SIG-M5 (cell line): ENCODE measurements at places on chromosomes 5 and 9.

GRCh38 chr9:133679466-133680061 is 43.4 kb downstream of the DBH start:
- no peak for DNase-seq

DNA sequence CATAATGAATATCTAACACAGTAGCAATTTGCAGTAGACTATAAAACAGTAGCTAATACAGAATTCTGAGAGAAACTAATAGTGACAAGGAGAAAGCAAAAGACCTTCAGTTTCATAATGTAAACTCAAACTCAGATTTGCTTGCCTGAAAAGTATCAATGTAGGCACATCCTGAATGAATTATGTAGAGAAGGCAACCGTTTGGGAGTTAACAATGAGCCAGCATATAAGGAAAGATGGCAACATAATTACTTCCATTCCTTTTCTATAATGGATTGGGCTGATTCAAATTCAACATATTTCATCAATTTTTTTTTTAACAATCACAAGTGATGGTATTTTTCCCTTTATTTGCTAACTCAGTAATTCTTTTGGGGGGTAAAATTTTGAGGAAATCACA is 261.6 kb downstream of the SEMA5A start:
- DNase-seq: no peak

DNA sequence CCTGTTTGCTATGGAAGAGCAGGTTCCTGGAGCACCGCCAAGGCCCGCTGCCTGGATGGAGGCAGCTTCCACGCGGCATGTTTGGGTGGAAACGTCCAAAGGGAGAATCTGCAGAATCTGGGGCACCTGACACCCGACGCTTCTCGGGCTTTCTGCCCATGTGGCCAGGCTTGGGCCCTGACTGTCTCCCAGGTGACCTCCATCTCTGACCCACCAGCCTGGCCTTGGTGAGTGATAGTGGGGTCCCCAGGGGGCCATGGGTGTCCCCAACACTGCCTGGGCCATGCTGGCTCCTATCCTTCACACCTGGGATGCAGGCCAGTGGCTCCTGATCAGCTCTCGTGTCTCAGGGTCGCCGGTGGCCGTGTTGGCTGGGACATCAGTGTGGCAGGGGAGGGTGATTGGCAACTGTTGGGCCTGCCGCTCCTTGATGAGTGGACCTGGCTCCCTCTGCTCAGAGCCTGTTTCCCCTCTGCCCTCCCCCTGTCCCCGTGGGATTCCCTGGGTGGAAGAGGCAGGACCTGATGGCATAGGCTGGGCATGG is 34.0 kb downstream of the GLT6D1 start:
- no peak for DNase-seq

DNA sequence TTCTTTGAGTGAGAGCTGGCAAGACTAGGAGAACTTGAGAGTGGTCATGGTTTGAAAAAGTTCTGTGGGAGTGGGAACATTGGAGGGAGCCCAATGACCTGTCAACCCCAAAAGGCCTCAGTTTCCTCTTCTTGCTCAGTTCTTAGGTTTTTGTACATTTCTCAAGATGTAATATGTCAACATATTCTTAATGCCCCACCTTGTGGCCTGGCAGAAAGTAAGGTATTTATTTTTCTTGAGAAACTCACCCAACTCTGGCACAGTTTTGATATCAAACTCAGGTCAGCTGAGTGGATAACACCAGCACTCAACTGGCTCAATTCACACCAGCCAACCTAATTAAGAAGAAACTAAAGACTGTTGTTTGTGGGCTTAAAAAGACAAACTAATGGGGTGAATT is 123.0 kb upstream of the SLC27A6 start:
- no peak for DNase-seq

GRCh38 chr5:95876782-95877181 is 54.3 kb upstream of the GLRX start:
- DNase-seq: no peak

DNA sequence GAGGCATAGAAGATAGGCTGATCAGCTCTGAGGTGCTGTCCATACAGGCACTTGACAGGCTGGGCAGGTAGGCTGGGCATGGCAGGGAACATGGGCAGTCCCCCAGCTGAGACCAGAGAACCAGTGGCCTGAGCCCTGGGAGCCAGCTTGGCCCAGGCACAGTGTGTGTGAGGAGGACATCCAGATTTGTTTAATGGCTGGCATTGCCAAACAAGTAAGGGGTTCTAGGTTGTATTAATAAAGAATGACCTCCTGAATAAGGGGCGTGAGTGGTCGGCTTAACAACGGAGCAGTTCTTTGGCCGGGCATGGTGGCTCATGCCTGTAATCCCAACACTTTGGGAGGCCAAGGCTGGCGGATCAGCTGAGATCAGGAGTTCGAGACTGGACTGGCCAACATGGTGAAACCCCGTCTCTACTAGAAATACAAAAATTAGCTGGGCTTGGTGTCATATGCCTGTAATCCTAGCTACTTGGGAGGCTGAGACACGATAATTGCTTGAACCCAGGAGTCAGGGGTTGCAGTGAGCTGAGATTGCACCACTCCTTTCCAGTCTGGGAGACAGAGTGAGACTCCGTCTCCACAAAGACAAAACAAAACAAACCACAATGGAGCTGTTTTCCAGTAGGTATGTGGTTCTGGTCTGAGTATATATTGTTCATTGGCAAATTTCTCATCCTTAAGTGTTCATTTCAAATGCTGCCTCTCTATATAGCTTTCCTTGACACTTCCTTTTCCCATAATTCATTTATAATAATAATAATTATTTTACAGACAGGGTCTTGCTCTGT is 56.2 kb downstream of the ANGPTL2 start:
- no peak for DNase-seq

- no peak for DNase-seq
Measured at GRCh38 chr5:132771503-132771998, 5.5 kb downstream of the SEPTIN8 start.

DNA sequence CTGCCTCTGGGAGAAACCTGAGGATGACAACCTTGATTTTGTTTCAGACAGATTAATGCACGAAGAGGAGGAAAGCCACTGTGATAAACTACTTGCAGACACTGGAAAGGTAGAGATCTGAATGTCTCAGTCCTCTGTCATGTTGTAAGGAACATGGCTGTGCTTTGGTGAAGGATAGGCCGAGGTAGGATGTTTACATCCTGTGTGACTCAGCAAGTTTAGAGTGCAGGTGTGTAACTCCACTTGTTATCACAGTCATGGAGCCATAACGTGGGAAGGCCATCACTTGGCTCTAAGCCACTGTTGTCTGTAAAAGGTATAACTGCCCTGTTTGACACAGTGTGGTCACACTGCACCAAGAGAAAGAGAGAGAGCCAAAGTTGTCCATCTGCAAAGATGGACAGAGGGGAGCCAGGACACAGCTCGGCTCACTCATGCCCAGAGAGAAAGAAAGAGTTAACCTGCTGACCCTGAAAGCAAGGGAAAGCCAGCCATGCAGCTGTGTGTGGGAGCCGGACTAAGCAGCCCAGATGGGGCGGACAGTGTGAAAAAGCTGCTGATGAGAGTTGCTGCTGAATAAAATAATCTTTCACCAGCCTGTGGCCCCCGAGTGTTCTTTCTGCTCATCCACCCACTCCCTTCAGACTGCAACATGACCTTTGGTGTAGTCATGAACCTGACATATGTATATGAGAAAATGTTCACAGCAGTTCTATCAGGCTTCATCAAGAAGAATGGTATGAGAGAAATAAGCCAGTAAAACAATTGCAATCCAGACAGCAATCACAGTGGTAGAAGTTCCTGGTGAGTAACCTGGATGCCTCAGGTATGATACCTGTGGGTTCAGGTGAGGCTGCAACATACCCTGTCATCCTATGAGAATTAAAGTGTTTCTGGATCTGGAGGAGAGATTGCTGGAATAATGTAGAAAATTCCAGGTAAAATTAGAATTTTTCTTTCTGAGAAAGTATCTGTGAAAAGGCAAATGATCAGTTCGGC is 115.9 kb downstream of the TARS1 start:
- DNase-seq: no peak

DNA sequence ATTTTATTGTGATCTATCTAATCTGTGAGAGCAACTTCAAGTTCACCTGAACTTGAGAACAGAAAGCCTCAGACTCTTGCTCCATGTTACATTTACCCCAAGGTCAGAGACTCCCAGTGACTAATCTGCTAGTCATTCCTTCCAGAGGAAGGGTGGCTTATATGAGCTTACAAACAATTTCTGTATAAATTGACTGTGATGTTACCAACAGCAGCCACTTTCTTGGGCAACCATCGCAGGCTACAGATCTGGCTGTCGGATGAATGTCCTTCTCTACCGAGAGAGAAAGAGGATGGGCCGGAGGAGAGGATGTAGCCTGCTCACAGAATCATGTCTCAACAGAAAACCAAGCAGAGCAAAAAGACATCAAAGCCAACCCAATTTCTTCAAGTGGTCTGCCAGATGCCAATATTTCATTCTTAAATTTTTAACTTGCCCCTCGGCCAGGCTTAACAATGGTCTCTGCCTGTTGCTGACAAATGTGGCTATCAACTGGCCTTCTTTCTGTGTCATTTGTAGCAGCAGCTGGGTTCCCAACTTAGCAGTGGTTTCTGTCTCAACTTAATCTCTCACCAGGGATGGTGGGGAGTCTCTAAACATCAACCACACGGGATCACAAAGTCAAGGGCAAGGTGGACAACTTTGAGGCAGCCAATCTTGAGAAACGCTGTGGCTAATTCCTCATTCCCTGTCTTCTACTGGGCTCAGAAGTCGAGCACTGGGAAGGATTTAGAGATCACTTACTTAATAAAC is 81.3 kb downstream of the RAPGEF1 start:
- peak; percentile 25 for DNase-seq

DNA sequence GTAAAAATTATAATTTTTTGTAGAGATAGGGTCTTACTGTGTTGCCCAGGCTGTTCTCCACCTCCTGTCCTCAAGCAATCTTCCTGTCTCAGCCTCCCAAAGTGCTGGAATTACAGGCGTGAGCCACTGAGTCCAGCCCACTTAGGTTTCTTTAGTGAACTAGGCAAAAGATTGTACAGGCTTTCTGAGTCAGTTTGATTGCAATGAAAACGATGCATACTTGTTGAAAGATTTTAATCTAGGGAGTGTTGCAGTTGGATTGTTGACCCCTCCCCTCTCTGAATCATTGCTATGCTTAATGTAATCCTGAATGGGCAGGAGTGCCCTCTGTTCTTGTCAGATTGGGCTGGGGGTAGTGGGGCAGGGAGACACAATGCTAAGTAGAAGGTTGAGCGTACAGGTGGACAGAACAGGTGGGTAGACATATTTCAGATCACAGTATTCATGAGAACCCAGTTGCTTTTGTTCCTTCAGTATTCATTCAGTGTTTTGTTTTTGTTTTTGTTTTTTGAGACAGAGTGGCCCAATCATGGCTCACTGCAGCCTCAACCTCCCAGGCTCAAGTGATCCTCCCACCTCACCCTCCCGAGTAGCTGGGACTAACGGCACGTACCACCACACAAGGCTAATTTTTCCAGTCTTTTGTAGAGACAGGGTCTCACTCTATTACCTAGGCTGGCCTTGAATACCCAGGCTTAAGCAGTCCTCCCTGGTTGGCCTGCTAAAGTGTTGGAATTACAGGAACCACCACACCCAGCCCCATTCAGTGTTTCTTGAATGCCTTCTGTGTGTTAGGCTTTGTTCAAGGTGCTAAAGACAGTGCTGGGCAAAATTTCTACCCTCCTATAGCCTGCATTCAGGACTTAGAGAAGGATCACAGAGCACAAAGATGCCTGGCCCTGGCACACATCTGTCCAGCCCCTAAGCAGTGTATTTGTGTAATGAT is 70.1 kb downstream of the KIAA1958 start:
- DNase-seq: no peak
